ENCODE measurements at places on chromosomes 12 and 14. TPM values are rescaled to one million over a fixed set of nuclear protein-coding genes. Genes with fewer than 3 reads are reported as not detected.
A peak's percentile ranks its signal among the peaks of the same experiment; 100 is the strongest.

HCAR3 gene
- not detected for total RNA-seq

KRT2 gene
- not detected for total RNA-seq

NCOR2 gene
- total RNA-seq = 397 TPM

NRDE2 gene
- 11.7 TPM for total RNA-seq

SIRT4 gene
- total RNA-seq = 6.2 TPM

GLIPR1 gene
- 5.4 TPM for total RNA-seq

KRT73 gene
- 1.3 TPM for total RNA-seq

BIN2 gene
- total RNA-seq = 1.0 TPM

GRCh38 chr12:84757978-84758377 is 154.6 kb downstream of the SLC6A15 start:
- DNase-seq = no peak
- no peak overlapping the region for H3K4me3 ChIP-seq
- no peaks in the 10 kb centered on the region for H3K4me1 ChIP-seq
- H3K36me3 ChIP-seq = no peaks in the 10 kb centered on the region
- no peak overlapping the region for H3K27ac ChIP-seq
- H3K27me3 ChIP-seq = no peaks in the 10 kb centered on the region

- H3K27ac ChIP-seq = no peak overlapping the region
- H3K4me3 ChIP-seq = no peak overlapping the region
- H3K36me3 ChIP-seq = no peaks in the 10 kb centered on the region
- H3K27me3 ChIP-seq = no peaks in the 10 kb centered on the region
- DNase-seq = no peak
These were observed 4.4 kb upstream of the YY1 start for GRCh38 chr14:100234511-100234910.

GRCh38 chr12:120853188-120853587 is 51.0 kb downstream of the SPPL3 start:
- H3K4me1 ChIP-seq = peaks cover 23% of the 10 kb centered on the region
- no peak for DNase-seq

DNA sequence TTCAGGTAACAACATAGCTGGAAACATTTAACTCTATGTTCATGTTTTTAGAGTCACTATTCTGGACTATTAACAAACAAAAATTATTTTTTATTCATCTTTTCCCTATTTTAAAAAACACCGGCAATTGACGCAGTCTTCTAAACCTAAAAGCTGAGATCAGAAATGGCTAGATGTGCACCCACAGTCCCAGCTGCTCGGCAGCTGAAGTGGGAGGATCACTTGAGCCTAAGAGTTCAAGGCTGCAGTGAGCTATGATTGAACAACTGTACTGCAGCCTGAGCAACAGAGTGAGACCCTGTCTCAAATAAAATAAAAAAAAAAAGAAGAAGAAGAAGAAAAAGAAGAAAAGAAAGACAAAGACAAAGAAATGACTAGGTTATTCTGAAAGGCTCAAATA is 64.5 kb downstream of the PAX9 start:
- H3K36me3 ChIP-seq = no peaks in the 10 kb centered on the region
- no peak overlapping the region for H3K4me3 ChIP-seq
- DNase-seq = no peak
- H3K4me1 ChIP-seq = no peaks in the 10 kb centered on the region
- no peak overlapping the region for H3K27ac ChIP-seq
- H3K27me3 ChIP-seq = no peaks in the 10 kb centered on the region

GRCh38 chr14:95544588-95544987 is 9.7 kb downstream of the GLRX5 start:
- H3K27ac ChIP-seq = no peak overlapping the region
- H3K4me3 ChIP-seq = no peak overlapping the region
- no peaks in the 10 kb centered on the region for H3K36me3 ChIP-seq
- no peak for DNase-seq

GRCh38 chr12:58458102-58458501 is 462.2 kb downstream of the LRIG3 start:
- no peaks in the 10 kb centered on the region for H3K4me1 ChIP-seq
- no peaks in the 10 kb centered on the region for H3K36me3 ChIP-seq
- no peaks in the 10 kb centered on the region for H3K27me3 ChIP-seq
- H3K4me3 ChIP-seq = no peak overlapping the region
- DNase-seq = no peak

- peak; percentile 20 for DNase-seq
- H3K4me1 ChIP-seq = peaks cover 90% of the 10 kb centered on the region
- no peaks in the 10 kb centered on the region for H3K27me3 ChIP-seq
- H3K4me3 ChIP-seq = no peak overlapping the region
- no peak overlapping the region for H3K27ac ChIP-seq
These were observed 10.5 kb downstream of the ZFP36L1 start for GRCh38 chr14:68782091-68782981.

- no peak overlapping the region for H3K4me3 ChIP-seq
- H3K27ac ChIP-seq = no peak overlapping the region
- no peaks in the 10 kb centered on the region for H3K4me1 ChIP-seq
- no peak for DNase-seq
- no peaks in the 10 kb centered on the region for H3K27me3 ChIP-seq
These were observed 639.4 kb upstream of the TBX3 start for GRCh38 chr12:115323223-115323905.

DNA sequence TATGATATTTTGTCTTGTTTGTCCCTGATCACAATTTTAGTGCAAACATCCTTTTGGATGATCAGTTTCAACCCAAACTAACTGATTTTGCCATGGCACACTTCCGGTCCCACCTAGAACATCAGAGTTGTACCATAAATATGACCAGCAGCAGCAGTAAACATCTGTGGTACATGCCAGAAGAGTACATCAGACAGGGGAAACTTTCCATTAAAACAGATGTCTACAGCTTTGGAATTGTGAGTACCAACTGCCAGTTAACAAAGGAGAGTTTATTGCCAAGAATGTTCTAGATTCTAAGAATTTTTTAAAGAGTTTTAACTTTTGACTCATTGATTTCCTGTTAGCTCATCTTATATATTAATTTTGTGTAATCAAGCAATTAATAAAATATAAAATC is 55.4 kb downstream of the IRAK3 start:
- no peaks in the 10 kb centered on the region for H3K4me1 ChIP-seq
- H3K36me3 ChIP-seq = no peaks in the 10 kb centered on the region
- H3K27me3 ChIP-seq = no peaks in the 10 kb centered on the region
- no peak overlapping the region for H3K27ac ChIP-seq
- no peak for DNase-seq
- H3K4me3 ChIP-seq = no peak overlapping the region

DNA sequence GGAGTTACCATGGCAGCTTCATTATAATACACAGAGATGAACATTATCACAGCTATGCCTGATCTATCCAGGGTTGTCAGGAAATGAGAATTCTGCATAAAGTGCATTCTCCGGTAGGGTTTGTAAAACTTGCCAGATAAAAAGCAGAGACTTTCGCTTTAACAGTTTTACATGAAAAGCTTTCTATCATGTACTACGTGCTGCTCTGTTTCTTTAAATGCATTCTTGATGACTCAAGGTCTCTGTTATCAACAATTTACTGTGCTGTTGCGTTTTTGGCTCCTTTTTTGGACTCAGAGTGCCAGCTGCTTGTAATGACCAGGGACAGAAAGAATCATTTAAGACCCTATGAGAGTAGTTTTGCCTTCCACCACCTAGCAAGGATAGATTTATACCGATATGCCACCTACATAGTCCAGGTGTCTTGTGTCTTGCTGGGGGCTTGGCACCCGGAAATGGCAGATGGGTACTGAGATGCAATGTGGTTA is 371.2 kb downstream of the BTG1 start:
- H3K4me1 ChIP-seq = peaks cover 14% of the 10 kb centered on the region
- H3K4me3 ChIP-seq = no peak overlapping the region
- no peaks in the 10 kb centered on the region for H3K27me3 ChIP-seq
- H3K36me3 ChIP-seq = no peaks in the 10 kb centered on the region
- no peak overlapping the region for H3K27ac ChIP-seq

DNA sequence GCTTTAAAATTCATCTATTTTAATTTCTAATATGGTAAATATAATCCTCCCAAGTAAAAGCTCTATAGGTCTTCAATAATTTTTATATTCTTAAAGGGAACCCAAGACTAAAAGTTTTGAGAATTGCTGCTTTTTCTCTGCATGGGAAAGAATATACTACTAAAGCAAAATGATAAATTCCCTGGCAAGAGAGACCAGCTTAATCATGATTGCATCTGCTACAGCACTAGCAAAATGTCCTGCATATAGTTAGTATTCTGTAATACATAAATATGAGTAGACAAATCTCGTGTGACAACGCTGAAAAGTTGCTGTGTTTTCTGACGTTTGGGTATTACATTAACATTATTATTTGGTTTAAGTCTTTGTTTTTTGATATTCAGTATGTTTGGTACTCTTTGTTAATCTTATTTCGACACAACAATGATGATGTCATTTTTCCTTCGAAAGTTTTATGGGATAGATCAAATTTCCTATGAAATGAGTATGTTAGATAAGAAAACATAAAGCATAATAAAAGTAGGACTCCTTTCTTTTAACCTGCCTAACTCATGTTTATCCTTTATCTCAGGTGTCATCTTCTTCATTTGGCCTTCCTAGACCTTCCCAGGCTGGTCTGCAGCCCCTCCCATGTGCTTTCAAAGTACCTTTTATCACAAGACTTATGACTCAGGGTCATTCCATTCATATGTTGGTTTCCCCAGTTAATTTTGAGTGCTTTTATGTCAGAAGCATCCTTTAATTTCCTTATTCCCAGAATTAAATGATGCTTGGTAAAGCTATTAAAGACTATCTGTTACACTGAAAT is 321.9 kb downstream of the RAD51B start:
- no peak for DNase-seq
- H3K36me3 ChIP-seq = no peaks in the 10 kb centered on the region
- no peak overlapping the region for H3K27ac ChIP-seq
- no peak overlapping the region for H3K4me3 ChIP-seq
- H3K27me3 ChIP-seq = no peaks in the 10 kb centered on the region
